Frontal cortex (tissue), 4 donors: ENCODE measurements at places on chromosomes 2 and 18.

- no peak for DNase-seq
Observed at GRCh38 chr2:40851661-40852060, 399.8 kb upstream of the SLC8A1 start.

- DNase-seq: no peak
Observed at GRCh38 chr2:235398321-235398720, 95.5 kb upstream of the AGAP1 start.

DNA sequence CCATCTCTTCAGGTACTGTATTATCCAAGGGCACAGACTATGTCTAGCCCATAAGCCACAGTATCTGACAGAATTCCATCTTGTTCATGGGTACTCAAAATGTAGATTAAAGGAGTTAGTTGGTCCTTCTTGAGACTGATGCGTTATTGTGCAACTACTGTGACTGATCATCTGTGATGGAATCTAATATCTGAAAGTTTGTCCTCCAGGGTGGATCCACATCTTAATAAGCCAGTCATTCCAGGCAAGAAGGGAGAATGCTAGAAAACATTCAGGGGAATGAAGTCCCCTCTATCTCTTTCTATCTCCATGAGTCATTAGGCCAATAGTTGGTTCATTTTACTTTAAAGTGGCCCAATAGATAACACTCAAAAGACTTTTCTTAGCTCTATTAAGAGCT, 252.6 kb downstream of the EXOC6B start:
- DNase-seq: no peak

DNA sequence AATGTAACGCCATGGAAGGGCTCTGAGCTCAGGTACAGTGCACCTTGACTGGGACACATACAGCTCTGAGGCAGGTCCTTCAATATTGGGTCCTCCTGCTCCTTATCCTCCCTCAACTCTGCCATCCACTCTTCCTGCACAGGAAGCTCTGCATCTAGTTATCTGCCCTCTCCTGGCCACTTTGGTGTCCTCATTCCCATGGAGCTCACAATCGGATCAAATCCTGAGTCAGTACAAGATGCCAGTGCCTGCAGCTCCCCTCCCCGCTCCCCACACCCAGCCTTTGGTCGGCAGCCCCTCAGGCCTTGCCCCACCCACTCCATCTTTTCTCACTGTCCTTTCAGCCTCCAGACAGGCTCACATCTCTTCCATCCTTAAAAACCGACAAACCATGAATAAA, 58.0 kb downstream of the LRRFIP1 start:
- no peak for DNase-seq

DNA sequence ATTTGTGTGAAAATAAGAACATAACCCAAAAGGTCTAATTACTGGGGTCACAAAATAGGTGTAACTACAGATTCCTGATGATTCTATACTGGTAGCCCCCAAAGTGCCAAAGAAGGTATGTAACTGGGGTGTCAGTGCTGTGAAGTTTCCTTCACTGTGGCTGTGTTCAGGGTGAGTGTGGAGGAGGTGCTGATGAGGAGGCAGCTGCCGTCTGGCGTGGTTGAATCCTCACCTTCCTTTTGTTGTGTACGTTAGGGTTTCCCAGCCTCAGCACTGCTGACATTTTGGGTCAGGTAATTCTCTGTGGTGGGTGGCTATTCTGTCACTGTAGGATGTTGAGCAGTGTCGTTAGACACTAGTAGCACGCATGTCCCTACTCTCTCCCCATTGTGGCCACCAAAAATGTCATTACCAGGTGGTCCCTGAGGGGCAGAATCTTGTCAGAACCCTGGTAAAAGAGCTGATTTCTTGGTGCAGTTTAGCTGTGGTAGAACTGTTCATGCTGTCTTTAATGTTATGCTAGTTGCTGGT, 31.5 kb downstream of the ADNP2 start:
- no peak for DNase-seq

DNA sequence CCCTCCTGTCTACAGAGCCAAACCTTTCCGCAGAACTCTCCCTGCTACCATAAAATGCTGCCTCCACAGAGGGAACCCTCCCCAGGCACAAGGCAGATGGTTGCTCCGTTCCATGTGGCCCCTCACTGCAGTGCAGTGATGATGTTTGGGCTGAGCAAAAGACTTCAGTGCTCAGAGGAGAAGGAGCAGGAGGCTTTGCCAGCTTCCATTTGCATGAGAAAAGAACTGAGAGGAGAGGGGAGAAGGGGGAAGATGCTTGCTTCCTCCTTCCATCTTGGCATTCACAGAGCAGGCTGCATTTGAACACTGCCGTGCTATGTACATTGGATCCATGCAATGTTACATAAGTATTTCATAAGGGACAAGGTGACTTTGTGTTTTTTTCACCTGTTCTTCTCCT, 46.6 kb upstream of the TMEM200C start:
- DNase-seq: no peak

DNA sequence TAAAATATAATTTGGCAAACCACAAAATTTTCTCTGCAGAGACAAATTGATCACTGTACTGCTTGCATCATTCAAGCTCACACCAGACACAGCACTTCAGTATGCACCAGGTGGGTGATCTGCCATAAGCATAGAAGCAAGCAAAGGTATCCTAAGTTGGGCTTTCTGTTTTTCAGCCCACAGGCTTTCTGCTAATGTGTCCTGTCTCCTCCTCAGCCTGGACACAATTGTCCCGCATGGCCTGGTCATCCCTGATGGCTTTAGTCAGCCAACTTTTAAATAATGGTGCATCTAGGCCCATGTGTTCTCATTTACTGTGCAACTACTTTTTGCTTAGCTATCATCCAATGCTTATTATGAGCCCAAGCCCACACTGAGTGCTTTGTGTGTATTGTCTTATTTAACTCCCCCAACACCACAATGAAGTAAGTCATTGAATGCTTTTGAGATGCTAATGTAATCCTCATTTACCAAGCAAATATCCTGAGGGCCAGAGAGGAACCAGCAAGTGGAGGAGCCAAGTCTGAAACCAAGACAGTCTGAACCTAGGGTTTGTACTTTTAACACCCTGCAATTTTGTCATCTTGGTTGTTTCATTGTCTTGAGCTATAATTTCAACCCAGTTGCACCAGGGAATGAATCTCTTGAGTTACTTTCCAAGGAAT, 111.2 kb upstream of the SETBP1 start:
- no peak for DNase-seq

GRCh38 chr2:36416370-36417165, 61.0 kb downstream of the CRIM1 start:
- no peak for DNase-seq

GRCh38 chr2:43210467-43211303, 15.7 kb downstream of the ZFP36L2 start:
- peak; percentile 28 for DNase-seq

GRCh38 chr18:47174545-47175116, 1.5 kb downstream of the IER3IP1 start:
- no peak for DNase-seq

DNA sequence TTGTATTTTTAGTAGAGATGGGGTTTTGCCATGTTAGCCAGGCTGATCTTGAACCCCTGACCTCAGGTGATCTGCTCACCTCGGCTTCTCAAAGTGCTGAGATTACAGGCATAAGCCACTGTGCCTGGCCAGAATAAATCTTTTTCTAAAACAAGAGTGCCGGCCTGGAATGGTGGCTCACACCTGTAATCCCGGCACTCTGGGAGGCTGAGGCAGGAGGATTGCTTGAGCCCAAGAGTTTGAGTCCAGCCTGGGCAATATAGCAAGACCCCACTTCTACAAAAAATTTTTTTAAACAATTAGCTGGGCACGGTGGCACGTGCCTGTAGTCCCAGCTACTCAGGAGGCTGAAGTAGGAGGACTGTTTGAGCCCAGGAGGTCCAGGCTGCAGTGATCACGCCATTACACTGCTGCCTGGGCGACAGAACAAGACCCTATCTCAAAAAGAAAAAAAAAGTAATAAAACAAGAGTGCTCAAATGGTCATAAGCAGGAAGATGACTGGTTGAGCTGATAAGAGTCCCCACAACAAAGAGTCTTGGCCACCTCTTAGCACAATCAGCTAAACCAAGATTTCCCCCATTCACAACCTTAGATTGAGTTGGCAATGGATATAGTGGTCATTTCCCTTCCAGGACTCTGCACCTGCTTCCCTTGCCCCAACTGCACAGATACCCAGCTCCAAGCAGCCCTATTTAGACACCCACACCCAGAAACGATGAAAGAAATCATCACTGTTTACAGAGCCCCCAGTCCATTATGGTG, 5.8 kb upstream of the UCN start:
- no peak for DNase-seq

GRCh38 chr2:49577041-49577440, 422.7 kb upstream of the FSHR start:
- DNase-seq: no peak

- no peak for DNase-seq
Observed at GRCh38 chr2:200104015-200104414, 148.6 kb downstream of the MAIP1 start.

- no peak for DNase-seq
Observed at GRCh38 chr18:80168346-80168745, 59.3 kb downstream of the ADNP2 start.

DNA sequence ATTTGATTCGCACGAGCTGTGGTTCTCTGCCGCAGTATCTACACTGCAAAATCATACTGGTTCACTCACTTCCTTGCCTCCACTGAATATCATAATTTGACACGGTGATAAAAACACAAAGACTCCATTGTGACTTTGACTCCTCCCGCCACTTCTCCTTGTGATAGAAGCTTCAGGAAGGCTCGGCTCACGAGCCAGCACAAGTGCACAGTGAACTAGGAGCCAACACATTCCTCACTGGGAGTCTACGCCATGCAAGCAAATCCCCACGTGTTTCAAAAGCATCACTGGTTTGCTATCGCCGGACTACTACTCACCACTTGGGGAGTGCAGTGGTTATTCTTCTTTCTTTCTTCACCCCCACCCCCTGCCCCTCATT, 293.3 kb upstream of the PARD3B start:
- no peak for DNase-seq

DNA sequence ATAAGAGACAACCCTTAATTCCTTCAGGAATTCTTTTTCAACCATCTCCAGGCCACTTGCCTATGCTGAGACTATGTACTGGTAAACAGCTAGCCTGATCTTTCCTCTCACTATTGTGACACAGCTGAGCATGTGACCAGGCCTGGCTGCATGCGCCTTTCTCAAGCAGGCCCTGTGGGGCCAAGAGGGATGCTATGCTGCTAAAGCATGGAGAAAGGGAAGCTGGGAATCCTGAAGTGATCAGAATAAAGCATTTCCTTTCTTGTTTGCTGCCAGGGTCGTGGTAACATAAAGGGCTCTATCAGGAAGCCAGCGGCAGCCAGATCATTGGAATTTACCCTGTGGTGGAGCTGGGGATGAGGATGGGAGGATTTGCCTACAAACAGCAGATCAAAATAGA, 29.8 kb upstream of the LCLAT1 start:
- DNase-seq: no peak

GRCh38 chr2:229118336-229118735, 152.8 kb downstream of the PID1 start:
- no peak for DNase-seq

- DNase-seq: no peak
Observed at GRCh38 chr2:178886006-178886405, 78.8 kb upstream of the TTN start.

GRCh38 chr2:23904692-23905091, 22.2 kb downstream of the ATAD2B start:
- no peak for DNase-seq

DNA sequence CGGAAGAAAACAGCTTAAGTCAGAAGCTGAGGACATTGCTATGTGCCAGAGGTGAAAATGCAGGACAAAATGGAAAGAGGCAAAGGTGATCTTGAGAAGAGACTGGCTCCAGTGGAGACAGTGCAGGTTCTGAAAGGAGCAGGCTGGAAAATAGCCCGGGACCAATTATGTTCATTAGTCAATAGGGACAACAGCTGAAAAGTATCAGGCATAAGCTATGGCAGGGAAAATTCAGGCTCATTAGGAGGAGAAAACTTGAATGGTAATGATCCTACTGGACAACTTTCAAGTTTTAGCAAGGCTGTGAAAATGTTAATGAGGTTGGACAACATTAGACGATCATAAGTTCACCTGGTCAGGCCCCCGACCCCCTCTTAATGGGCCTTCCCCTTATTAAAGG, 60.2 kb downstream of the GALNT14 start:
- no peak for DNase-seq

GRCh38 chr2:152280780-152281179, 54.2 kb upstream of the FMNL2 start:
- no peak for DNase-seq

- no peak for DNase-seq
Observed at GRCh38 chr2:220583725-220584124, 956.3 kb downstream of the SLC4A3 start.

DNA sequence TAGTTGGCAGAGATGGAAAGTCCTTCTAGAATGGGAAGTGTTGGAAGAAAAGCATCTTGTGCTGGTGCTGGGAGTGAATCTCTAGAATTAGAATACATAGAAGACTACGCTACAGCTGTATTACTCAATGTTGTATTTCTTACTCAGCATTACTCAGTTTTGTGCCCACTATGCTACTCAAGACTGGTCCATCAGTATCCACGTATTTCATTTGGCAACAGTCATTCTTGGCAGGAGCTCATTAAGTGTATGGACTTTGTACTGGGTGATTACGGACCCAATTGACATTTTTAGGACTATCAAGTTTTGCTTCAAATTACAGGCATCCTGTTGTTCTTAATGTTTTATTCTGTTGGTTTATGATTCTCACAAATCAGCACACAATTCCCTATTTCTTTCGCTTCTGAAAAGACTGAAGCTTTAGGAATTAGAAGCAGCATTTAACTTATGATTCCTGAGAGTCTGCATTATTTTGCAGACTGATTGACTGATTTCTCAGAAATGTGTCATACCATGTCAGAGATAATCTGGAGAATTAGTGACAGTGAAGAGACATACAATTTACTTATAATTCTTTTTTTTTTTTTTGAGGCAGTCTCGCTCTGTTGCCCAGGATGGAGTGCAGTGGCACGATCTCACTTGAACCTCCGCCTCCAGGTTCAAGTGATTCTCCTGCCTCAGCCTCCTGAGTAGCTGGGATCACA, 136.9 kb downstream of the MYO3B start:
- no peak for DNase-seq

- DNase-seq: no peak
Observed at GRCh38 chr2:66531567-66531966, 96.6 kb downstream of the MEIS1 start.

DNA sequence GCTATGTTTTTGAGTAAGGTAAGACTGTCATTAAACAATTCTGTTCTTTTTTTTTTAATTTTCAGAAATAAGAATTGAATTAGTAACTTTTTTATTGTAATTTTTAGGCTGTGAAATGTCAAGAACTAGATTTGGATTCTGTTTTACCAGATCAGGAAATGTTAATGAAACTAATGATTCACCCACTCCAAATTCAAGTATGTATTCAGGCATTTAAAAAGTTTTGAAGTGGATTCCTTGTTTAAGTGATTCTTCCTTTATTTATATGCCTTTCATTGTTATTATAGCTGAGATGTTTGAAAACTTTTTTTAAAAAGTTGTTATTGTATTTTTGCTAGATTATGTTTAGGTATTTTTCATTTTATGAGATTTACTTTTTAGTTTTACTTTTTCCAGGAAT, 96.7 kb downstream of the UBR3 start:
- no peak for DNase-seq

GRCh38 chr2:42090216-42090615, 42.4 kb downstream of the PKDCC start:
- DNase-seq: no peak
